ENCODE measurements at places on chromosomes 2 and 18.

DNA sequence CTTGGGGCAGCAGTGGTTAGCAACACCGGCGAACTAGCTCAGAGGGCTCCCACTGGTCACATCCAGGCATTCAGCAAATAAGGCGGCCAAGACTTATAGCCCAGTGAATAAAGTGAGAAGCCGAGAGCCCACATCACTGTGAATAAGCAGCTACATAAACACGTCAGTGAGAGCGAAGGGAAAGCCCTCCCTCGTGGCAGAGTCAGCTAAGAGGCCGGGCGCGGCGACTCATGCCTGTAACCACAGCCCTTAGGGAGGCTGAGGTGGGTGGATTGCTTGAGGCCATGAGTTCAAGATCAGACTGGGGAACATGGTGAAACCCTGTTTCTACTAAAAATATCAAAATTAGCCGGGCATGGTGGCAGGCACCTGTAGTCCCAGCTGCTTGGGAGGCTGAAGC lies 5.2 kb downstream of the D2HGDH start:
- DNase-seq, result no peak

- DNase-seq, result peak; percentile 66
Observed at GRCh38 chr2:98649135-98649991, 41.0 kb downstream of the UNC50 start.

GRCh38 chr2:105820691-105821090 lies 76.0 kb downstream of the NCK2 start:
- DNase-seq, result no peak

- peak; percentile 75 for DNase-seq
Observed at GRCh38 chr2:58427572-58428095, 186.5 kb upstream of the FANCL start.
